Stimulated activated CD4-positive, alpha-beta T cell treated with anti-CD3 and anti-CD28 coated beads, Interleukin-1b, Interleukin-23, amount 100 ng/mL, for 48 hours (primary cell): ENCODE measurements at places on chromosomes 4 and X.

DNA sequence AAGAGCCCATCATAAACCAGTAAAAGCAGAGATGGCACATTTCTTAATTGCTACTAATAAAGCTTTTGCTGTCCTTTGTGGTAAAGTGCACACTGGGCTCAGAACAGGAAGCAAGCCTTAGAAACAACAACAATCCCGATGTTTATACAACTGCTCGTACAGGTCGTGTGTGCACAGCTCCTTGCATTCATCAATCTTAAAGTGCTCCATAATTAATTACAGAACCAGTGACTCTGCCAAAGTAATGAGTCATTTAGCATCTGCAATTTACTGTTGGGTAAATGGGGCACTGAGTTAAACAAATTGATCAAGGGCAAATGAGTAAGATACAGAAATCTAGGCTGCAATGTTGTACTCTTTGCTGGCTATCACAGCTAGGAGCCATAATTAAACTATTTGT lies 61.3 kb upstream of the TXK start:
- no peak for DNase-seq

- no peak for DNase-seq
Observed at GRCh38 chrX:150405006-150405405, 41.9 kb downstream of the MAMLD1 start.

- DNase-seq, result no peak
Observed at GRCh38 chrX:27555514-27555913, 34.6 kb upstream of the DCAF8L2 start.

GRCh38 chr4:162866565-162866964 lies 300.1 kb downstream of the NAF1 start:
- no peak for DNase-seq

DNA sequence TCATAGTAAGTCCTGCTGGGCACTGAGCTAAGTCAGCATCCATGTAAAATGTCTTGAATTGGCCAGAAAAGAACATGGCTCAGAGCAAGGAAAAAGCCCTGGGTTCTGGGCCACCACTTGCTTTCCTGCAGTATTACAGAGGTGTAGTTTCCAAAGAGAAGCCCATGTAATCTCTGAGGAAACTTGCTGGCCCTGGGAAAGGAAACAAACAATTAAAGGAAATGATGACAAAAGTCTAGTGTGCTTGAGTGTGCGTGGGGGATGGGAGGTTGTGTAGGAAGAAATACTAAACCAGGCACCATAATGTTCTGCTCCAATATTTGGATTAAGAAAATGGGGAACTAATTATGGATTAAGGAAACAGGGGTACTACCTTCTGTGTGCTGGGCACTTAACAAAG lies 39.5 kb upstream of the SMIM10L2A start:
- no peak for DNase-seq

DNA sequence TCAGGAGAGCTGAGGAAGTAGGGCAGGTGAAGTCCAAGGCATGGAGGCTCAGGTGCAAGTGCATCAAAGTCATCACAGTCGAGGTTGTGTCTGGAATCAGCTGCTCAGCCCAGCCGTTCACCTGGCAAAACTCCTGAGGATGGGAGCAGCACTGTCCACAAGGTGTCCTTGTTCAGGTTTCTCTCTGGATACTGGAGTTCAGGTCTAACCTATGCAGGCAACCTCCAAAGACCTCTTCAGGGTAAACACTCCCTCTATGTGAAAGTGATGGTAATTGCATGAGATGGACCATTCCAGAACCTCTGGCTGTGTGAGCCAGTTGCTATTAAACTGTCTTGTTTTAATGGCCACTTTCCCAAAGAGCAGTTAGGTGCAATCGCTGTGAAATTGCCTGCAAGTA lies 120.2 kb upstream of the PSAPL1 start:
- DNase-seq, result no peak

GRCh38 chr4:175560604-175561003 lies 251.5 kb downstream of the GPM6A start:
- no peak for DNase-seq

DNA sequence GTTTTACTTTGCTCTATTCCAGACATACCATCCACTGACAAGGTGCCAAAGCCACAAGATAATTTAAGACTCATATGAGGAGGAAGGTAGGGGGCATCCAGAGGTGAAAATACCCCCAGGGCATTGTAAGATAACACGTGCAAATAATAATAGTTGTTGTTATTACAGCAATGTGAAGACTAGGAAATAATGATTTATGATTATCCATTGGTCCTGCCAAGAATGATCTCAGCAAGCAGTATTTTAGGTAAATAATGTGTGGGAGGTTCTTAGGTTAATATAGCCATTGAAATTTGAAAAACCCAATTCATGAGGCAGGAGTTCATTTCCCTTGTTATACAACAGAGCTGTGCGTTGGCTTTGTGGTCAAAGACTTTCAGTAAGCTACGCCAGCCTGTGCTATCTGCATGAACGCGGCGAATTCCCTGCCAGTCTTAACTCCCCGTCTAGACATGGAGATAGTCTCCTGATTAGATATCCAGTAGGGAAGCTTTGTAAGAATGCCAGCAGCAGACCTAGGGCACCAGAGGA lies 47.2 kb upstream of the MXRA5 start:
- DNase-seq, result no peak

- DNase-seq, result no peak
Observed at GRCh38 chr4:26573389-26573794, 10.5 kb upstream of the TBC1D19 start.

DNA sequence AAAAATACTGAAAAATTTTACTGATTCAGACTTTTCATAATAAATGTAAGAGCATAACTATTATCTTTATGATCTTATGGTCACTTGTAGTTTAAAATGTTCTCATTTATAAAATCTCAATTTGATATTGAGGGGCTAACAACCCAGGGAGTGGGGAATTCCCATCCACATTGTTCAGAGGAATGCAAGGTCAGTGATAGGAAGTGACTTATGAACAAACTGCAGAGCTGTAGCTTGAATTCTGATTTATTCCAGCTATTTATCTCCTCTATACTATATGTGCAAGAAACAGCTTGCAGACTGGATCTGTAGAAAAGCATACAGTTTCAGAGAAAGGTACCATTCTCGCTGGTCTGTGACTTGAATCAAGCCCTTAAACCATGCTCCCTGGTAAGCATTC lies 61.6 kb downstream of the SEC24D start:
- DNase-seq, result no peak

GRCh38 chr4:53545942-53546581 lies 45.2 kb downstream of the LNX1 start:
- no peak for DNase-seq

- peak; percentile 4 for DNase-seq
Observed at GRCh38 chr4:121943941-121944340, 7.9 kb downstream of the TRPC3 start.

DNA sequence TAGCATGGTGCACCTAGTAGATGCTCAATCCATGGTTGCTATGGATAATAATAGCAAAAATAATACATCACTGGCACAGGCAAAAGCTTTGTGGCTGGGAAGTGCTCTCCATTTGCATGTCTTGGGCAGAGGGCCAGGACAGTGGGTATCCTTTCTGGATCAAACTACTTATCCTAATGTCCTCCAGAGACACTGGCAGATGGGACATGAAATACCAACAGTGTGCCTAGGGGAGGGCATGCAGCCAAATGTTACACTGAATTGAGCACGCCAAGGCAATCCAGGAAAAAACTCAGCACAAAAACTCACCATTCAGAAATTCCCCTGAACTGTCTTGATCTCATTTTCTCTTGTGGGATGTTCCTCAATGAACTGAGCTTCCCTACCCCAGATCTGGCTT lies 98.6 kb upstream of the SCML1 start:
- no peak for DNase-seq

DNA sequence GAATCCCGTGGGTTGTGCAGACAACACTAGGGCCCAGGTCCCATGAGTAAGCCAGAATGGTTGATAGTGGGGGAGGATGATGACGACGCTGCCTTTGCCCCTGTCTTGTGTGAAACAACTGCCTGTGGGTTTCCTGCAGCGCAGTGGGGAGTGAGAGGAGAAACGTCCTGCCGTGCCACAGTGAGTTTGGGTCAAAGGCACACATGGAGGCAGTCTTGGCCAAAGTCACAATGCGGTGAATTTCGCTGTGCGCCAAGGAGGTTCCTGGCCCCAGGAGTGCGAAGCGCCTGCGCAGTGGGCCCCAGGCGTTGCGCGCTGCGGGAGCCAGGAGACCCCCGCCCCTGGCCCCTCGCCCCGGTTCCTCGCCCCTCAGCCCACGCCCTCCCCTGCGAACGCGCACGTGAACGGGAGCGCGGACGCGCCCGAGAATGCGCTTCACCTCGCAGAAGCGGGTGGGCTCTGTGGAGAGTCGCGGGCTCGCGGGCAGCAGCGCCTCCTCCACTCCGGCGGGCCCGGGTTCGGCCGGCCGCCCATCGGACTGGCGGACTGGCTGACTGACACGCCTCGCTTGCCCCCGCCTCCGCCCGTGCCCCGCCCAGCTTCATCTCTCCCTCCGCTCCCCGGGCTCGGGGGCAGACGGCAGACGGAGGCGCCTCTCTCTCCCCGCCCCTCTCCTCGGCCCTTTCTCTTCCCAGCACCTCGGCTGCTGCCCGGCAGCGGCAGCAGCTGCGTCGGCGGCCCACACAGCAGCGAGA lies at the start of gene NUDT10:
TSS of gene NUDT10 (plus strand) at position 635 of the 755 bp plus-strand sequence. CDS start 144 bp downstream, outside the sequence.
- DNase-seq, result peak; percentile 22

DNA sequence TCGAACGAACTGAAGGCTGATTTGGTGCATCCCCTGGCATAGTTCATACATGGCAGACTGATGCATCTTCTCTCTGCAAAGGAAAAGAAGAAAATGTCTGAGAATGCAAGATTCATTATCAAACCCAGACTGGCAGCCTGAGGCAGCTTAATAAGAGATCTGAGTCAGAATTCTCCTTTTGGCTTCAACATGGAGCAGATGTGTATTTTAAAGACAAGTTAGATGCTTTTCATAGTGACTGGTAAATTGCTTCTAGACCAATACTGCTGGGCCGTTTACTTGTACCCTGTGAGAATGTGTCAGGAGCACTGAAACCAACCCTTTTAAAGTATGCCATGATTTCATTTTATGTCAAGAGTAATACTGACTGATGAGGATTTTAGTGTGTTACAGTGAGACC lies 322.0 kb downstream of the NR3C2 start:
- DNase-seq, result no peak

DNA sequence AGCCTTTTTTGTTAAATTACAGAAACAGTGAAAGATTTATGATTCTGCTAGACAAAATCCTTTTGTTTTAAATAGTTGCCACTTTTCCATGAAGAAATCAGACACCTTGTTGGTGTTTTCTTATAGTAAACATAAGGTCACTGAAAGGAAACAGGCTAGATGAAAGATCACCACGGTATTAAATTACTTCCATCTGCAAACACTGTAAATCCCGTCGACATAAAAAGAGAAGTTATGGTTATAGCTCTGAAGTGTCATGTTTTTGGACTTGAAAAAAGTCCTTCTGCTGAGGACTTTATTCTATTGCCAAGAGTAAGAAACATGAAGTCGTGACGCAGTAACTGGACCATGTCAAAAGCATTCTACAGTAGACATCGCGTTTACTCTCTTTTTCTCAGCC lies 567.6 kb upstream of the SLIT2 start:
- DNase-seq, result no peak

DNA sequence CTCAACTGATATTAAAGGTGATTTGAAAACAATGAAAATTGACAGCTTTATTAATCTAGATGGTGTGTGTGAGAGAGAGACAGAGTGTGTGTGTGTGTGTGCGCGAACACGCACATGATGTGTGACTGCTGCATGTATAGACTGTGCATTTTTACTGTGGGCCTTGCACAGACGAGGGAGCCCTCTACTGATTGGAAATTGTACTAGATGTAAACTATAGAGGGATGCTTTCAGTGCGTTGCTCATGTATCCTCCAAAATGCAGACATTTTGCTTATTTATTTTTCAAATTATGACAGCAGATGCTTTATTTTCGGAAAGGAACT lies 168.4 kb upstream of the GK2 start:
- DNase-seq, result no peak

DNA sequence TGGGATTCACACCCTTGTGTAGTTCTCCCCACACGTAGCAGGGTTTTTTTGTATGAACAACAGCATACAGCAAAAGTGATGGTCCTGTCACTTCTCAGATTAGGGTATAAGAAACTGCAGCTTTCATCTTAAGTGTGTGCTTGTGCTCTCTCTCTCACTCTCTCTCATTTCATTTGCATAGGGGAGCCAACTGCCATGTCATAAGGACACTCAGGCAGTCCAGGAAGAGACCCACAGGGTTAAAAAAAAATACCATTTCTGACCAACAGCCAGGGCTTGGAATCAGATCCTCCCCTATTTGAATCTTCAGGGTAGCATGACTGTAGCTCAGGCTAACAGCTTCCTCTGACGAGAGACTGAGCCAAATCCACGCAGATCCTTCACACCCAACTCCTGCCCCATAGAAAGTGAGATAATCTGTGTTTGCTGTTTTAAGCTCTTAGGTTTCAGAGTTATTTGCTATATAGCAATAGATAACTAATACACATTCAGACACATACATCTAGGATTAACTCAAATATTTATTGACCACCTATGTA lies 331.2 kb downstream of the PAPSS1 start:
- no peak for DNase-seq

- peak; percentile 2 for DNase-seq
Observed at GRCh38 chr4:174120446-174121295, 162.8 kb downstream of the FBXO8 start.

DNA sequence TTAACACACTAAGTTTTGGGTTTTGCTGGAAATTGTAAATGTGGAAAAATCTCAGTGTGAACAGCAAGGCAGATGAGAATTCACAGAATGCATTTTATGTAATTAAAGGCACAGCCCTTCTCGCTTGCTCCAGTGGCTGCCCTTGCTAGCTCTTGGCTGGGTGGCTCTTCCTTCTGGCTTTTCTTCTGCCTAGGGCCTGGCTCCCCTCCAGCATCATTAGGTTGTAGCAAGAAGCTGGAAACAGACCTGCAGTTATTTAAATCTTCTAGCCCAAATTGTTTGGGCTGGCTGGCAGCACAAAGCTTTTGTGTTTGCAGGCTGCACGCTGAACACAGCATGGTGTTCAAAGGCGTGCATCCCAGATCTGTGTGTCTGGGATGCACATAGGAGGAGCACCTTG lies 56.5 kb downstream of the LIMCH1 start:
- DNase-seq, result no peak

DNA sequence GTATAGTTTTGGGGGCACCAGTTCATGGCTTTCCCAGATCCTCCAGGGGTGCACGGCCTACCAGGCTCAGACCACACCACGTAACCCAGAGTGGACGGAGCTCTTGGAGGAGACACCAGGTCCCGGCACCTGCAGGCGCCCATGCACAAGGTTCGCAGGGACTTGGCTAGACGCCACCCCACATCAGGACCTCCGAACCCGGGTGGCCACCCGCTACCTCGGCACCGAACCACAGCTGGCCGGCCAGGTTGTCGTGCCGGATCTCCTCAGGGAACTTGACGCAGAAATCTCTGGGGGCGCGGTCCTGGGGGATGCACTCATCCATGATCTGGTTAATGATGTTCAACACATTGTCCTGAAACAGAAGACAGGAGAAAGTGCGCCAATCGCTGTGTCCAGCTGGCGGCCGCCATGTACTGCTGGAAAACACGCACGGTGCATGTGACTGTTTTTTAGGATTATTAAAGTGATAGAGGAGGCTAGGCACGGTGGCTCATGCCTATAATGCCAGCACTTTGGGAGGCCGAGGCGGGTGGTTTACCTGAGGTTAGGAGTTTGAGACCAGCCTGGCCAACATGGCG lies 77.1 kb downstream of the ZFYVE28 start:
- DNase-seq, result no peak

- DNase-seq, result no peak
Observed at GRCh38 chrX:112259375-112259774, 176.8 kb upstream of the TRPC5 start.

GRCh38 chr4:162865102-162865501 lies 301.6 kb downstream of the NAF1 start:
- DNase-seq, result no peak

- no peak for DNase-seq
Observed at GRCh38 chr4:140195806-140196205, 41.8 kb upstream of the MAML3 start.
